Stimulated activated CD8-positive, alpha-beta memory T cell treated with anti-CD3 and anti-CD28 coated beads, Interleukin-4, amount 100 ng/mL, for 1 hour (primary cell): ENCODE measurements at places on chromosomes 4 and X.

DNA sequence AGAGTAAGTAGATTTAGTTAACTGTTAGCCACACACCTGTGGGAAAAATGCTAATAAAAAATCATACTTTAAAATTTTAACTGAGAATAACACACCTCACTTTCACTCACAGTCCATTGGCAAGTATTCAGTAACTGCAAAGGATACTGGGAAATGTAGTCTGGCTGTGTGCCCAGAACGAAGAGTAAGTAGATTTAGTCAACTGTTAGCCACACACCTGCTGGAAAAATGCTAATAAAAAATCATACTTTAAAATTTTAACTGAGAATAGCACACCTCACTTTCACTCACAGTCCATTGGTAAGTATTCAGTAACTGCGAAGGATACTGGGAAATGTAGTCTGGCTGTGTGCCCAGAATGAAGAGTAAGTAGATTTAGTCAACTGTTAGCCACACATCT, 178.4 kb upstream of the NWD2 start:
- no peak for DNase-seq

- DNase-seq: no peak
Observed at GRCh38 chrX:105098201-105098600, 122.3 kb downstream of the TEX13A start.

GRCh38 chr4:173478201-173478912, 51.7 kb downstream of the HAND2 start:
- no peak for DNase-seq

DNA sequence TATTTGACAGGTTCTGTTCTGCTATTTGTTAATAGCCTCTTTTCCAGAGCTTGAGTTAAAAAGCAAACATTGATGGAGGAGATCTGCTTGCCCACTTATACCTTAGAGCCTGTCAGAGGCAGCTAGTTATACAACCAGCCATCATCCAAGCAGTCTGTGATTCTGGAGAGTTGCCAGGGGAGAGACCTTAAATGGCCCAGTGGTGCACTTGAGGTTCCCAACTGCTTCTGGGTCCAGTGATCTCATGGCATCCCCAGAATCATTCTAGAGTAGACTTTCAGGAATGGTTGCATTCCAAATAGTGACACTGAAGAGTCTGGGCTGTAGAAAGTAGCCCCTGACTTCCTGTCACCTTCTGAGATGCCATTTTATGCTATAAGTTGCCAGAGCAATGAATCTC, 160.7 kb downstream of the FHIP1A start:
- no peak for DNase-seq

DNA sequence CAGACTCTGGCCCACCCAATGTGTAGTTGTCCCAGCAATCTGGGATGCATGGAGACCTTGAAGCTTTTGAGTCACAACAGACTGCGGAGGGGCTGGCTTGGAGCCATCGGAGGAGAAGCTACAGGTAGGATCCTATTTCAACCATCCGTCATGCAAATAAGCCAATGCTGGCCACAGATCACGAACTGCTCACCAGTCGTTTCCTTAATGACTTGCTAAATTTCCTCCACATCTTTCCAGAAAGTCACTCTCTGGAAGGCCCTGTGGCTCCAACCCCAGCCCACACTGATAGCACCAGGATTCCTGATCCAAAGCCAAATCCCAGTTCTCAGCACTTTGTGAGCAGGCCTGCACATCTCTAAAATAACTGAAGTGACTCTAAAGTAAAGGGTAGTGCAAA, 321.3 kb downstream of the RAB28 start:
- no peak for DNase-seq

- DNase-seq: no peak
Observed at GRCh38 chr4:16457944-16458343, 231.7 kb upstream of the TAPT1 start.

GRCh38 chrX:1465286-1466231, 12.8 kb upstream of the ASMTL start:
- no peak for DNase-seq

DNA sequence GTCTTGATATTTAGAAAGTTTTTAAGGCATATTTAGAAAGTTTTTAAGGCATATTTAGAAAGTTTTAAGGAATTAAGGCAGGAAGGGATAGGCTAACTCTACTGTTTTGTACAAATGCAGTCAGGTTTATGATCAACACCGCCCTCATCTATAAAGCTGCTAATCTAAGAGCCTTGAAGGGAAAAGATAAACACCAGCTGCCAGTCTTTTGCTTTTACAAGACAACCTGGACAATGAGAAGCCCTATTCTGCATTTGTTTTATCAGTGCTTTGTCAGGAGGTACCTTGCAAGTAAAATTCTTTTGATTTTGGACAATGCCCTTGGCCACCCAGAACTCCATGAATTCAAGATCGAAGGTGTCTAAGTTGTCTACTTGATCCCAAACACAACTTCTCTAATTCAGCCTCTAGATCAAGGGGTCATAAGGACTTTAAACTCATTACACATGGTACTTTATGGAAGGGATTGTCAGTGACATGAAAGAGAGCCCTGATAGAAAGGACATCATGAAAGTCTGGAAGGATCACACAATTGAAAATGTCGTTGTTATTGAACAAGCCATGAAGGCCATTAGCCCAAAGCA, 39.8 kb downstream of the IL15 start:
- no peak for DNase-seq

DNA sequence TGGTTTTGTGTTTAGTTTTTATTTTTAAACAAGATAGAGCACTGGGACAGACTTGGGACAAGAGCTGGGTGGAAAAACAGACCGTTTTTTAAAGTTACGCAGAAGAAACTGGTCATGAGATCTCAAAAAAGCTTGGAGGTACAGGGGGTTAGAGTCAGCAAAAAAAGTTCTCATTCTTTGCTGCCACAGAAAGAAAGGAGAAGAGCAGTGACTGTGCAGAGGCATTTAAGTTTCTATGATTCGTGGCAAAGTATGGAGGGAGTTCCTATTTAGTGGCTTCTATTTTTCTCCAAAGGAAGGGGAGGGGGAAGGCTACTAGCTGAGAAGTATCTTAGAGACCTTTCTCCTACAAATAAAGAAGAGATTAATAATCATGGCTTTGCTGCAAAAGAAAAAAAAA, 68.3 kb downstream of the MANBA start:
- DNase-seq: no peak

DNA sequence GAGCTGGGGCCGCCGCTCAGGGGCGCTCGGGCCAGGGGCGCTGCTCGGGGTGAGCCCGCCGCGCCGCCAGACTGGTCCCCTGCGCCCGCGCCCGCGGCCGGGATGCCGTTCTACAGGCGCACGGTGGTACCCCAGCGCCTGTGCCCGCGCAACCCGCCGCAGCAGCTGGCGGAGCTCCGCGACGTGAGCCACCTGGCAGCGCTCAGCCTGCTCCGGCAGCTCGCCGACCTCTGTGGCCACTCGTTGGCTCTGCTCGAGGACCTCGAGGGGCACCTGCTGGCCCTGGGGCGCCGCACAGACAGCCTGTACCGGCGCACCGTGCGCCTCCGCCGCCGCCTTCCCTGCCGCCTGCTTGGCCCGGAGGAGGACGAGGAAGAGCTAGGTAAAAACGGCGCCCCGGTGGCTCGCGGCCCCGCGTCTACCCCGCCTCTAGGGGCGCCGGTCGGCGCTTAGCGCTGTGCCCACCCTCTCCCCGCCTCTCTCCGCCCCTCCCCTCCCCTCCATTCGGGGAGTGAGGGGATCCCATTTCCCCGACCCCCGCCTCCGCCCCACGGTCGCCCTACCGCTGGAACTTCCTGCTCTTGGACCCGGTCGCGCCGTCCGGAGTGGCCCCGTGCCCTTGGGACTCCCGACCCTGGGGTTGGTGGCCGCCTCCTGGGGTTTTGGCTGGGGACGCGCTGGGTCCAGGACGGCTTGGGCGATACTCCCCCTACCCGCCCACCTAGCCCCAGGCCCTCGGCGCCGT, 513 bp downstream of the NHSL2 start:
- no peak for DNase-seq

DNA sequence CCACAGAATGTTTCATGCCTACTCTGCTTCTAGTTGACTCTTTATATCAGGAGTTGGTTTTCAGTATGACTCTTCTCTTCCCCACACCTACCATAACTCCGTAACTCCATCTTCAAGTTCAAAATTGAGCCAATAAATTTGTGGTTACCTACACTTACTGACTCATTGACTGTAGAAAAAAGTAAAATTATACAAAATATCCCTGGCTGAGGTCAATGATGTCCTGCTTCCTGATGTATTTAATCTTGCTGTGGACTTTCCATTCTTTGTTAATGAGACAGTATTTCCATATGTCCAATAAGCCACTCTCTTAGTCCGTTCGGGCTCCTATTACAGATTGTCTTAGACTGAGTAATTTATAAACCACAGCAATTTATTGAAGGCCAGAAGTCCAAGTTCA, 9.9 kb upstream of the NLGN4X start:
- DNase-seq: no peak

DNA sequence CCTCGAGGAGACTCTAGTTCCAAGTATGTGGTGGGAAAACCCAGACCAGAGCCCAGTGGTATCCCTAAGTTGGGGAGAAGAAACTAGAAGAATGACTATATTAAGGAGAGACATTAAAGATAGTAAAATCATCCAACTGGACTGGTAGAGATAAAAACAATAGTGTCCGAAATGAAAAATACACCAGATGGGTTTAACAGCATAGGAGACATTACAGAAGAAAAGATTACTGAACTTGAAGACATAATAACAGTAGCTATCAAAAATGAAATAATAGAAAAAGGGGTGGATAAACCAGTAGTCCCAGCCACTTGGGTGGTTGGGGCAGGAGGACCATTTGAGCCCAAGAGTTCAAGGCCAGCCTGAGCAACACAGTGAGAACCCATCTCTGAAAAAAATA, 31.9 kb downstream of the SMIM14 start:
- DNase-seq: no peak

- no peak for DNase-seq
Observed at GRCh38 chr4:15400981-15401671, 26.7 kb upstream of the C1QTNF7 start.

DNA sequence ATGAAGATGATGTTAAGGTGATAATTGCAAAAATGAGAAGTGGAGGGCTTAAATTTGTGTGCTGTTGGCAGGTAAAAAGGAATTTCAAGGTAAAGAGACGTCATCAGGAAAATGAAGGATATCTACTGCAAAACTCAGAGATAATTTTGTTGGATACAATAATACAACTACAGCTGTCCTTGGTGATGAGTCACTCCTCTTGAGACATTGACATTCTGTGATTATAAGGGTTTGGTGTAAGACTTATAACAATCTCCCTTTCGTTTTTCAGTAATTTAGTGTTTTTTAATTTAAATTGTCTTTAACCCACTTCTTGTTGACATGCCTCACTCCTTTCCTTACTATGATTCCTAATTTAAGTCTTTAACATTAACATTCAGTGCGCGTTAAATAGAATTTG, 1074.1 kb upstream of the SLIT2 start:
- no peak for DNase-seq

DNA sequence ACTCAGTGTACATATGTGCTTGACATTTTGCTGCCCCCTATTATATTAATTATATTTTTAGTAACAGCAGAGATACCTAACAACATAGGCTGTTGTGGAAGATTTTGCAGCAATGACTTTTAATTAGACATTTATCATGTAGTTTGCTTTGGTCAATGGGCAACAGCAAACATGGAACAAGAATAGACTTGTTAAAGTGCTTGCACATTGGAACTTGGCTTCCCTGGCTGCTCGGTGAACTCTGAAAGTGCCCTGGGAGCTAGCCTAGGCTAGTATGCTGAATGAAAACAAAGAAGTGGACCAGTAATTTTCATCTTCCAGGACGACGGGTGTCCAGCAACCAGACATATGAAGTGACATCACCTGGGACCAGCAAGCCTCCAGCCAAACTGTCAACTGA, 1157.1 kb downstream of the ARAP2 start:
- no peak for DNase-seq

- no peak for DNase-seq
Observed at GRCh38 chr4:121973816-121974215, 22.0 kb upstream of the TRPC3 start.

GRCh38 chr4:3010998-3011397, 47.6 kb downstream of the GRK4 start:
- no peak for DNase-seq
